ENCODE measurements at places on chromosomes 11 and 22.
A peak's percentile ranks its signal among the peaks of the same experiment; 100 is the strongest.

- no peak for DNase-seq
These were observed 24.9 kb downstream of the TCP11L1 start for GRCh38 chr11:33064033-33064825.

GRCh38 chr11:113163291-113164030, 150.9 kb upstream of the TTC12 start:
- no peak for DNase-seq

DNA sequence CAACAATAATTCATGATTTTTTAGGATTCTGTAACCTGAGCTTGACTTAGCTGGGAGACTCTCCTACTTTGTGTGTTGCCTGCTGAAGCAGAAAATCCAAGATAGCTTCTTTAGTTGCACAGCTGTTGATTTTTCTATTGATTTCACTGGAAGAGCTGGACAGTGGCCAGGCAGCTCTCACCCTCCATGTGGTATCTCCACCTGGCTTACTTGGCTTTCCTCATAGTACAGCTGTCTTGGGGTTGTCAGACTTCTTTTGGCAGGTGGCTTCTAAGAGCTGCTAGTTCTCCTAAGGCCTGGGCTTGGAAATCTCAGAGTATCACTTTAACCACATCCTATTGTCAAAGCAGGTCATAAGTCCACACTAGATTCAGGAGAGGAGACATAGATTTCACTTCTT, 130.8 kb upstream of the SPON1 start:
- no peak for DNase-seq

DNA sequence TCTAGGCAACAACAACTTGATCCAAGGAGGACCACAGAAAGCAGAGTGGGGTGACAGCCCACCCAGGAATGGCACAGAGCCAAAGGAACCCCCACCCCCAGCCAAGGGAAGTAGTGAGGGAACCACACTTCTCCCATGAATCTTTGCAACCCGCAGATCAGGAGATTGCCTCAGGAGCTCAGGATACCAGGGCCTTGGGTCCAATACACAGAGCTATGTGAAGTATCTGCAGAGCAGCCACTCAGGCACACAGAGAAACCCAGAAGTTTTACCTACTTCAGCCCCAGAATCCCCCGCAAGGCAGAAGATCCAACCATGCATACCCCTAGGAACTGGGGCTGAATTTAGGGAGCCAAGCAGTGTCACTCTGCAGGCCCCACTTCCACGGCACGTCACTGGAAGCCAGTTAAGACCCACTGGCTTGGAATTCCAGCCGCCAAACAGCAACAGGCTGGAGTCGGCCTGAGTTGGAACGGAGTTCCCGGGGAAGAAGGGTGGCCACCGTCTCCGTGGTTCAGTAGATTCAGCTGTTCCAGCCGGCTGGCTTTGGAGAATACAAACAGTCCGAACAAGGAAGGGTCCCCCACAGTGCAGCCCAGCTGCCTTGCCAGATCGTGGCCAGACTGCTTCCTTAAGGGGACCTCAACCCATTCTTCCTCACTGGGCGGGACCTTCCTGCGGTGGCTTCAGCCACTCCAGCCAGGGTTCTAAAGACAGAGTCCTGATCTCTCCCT, 174.1 kb downstream of the TTC28 start:
- DNase-seq, result no peak

DNA sequence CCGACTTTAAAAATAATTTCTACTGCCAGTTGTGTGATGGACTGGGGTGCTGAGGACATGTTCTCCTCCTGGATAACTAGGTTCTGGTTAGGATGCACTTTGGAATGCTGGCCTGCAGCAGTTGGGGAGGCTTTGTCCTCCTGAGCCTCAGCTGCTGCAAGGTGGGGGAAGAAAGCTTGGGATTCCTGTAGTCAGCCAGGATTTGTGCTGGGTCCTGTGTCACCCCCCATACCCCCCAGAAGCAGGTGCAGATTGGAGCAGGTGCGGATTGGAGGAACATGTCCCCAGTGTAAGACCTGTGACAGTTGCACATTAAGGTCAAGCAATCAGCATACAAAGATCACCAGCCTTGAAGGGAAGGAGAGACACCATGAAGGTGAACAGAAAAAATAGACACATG, 51.1 kb downstream of the MED15 start:
- DNase-seq, result no peak

DNA sequence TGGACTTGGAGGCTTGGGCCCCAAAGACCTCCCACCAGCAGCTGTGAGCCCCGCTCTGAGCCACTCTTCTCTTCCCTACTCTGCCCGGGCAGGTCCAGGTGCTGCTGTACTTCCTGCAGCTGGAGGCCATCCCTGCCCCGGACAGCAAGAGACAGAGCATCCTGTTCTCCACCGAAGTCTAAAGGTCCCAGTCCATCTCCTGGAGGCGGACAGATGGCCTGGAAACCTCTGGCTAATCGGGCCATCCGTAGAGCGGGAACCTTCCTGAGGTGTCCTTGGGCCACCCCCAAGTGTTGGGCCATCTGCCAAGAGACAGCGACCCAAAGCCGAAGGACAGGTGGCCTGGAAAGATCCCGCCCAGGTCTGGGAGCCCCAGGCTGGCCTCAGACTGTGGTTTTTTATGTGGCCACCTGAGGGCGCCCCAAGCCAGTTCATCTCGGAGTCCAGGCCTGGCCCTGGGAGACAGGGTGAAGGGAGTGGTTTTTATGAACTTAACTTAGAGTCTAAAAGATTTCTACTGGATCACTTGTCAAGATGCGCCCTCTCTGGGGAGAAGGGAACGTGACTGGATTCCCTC, 135.1 kb downstream of the BCR start:
- DNase-seq, result peak; percentile 21

- DNase-seq, result no peak
These were observed 537.7 kb downstream of the BUD13 start for GRCh38 chr11:116234989-116235568.
